NCI-H2171 treated with DMSO at 0.1 percent for 48 hours (cell line): ENCODE measurements at places on chromosomes 1 and 21.
A peak's percentile ranks its signal among the peaks of the same experiment; 100 is the strongest.

DNA sequence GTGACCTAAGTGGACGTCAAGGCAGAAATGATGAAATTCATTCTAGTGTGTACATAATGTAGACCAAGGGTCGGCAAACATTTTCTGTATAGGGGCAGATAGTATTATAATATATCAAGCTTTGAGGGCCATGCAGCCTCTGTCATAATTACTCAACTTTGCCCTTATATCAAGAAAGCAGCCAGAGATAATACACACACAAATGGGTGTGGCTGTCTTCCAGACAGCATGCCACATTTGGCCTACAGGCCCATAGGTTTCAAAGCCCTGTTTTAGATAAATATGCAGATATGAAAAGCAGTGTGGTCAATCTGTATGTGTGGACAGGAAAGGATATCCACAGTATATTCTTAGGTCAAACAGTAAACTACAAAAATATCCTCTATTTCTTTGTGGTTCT lies 320.1 kb upstream of the FMN2 start:
- DNase-seq: no peak

DNA sequence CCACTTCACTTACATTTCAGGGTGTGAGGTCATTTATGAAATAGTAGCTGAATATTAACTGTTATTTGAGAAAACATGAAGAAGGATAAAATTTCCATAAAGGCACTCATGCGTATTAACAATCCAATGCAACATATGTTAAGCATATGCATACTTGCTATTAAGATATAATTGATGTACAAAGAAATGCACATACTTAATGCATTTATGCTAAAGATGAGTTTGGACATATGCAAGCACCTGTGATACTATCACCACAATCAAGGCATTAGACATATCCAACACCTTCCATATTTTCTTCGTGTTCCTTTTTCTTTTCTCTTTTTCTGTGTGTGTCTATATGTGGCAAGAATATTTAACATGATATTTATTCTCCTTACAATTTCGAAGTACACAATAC lies 464.8 kb upstream of the BRINP3 start:
- DNase-seq: peak; percentile 94

DNA sequence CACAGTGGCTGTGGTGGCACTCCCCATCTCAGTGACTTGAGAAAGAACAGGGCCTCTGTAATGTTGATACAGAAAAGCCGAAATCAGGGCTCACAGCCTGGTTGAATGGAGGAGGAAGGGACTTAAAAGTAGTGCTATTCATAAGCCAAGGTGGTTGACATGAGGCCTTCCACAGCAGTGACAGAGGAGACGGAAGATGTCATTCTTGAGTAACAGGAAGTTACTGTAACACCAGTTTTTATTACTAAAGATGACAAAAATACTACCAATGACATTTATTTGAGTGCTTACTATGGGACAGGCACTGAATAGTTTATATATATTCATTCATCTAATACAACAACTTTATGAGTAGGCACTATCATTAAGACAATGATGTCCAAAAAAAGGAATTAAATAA lies 52.8 kb upstream of the GNG12 start:
- DNase-seq: no peak

DNA sequence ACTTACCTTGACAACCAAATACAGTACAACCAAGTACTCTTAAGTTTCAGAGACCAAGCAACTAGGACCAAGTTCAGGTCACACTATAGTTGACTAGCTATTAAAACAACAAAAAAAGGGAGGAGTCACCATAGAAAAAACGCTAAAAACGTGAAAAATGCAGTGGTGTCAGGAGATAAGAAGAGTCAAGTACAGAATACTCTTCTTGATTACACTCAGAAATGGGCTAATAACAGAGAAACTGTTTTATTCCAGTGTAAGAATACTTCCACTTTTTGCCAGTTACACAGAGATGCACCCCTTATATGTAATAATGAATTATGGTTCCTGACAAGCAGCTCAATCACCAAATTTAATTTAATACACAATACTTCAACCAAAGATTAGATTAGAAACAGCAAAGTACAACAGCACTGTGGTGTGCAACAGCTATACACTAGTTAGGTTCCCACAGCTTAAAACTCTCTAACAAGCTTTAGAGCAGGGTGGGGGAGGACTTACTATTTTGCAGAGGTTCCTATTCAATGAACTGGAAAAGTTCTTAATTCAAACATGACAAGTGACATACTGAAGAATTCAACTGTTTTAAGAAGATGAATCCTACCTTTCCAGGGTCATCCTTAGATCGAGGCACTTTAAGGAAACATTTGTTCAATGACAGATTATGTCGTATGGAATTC lies 70.4 kb downstream of the FOXJ3 start:
- DNase-seq: no peak

DNA sequence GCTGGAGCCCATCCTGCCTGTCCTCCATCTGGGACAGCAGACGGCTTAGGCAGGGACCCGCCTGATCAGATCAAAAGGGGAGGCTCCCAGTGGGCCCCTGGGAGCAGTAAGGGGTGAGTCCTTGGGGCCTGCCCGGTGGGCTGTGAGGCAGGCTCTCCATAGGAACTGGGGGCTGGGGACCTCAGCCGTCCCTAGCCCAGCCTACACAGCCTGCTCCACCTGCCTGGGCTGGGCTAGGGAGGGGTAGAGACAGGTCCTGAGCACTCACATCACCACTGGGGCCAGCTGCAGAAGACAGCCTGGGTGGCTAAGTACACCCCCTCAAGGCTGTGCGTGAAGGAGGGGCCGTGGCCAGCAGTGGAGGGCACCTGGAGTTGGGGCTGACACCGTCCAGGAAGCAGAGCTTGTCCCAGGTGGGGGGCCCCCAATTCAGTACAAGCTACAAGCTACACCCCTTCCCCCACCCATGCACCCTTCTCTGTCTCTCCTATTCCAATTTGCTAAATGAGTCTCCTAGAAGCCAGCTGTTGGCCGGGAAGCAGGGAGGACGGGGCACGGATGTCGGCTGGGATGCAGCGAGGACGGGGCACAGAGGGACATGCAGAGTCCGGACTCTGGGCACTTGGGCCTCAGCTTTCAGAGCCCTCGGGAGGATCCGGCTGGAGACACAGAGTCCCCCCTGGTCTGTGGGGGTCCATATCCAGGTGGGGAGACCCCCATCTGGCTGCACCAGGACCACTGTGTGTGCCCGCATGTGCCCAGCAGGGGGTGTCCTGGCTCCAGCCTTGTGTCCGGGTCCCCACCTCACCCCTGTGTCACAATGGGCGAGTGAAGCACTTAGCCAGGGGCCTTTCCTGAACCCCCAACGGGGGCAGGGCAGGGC lies 1.7 kb downstream of the ISG15 start:
- DNase-seq: peak; percentile 65

DNA sequence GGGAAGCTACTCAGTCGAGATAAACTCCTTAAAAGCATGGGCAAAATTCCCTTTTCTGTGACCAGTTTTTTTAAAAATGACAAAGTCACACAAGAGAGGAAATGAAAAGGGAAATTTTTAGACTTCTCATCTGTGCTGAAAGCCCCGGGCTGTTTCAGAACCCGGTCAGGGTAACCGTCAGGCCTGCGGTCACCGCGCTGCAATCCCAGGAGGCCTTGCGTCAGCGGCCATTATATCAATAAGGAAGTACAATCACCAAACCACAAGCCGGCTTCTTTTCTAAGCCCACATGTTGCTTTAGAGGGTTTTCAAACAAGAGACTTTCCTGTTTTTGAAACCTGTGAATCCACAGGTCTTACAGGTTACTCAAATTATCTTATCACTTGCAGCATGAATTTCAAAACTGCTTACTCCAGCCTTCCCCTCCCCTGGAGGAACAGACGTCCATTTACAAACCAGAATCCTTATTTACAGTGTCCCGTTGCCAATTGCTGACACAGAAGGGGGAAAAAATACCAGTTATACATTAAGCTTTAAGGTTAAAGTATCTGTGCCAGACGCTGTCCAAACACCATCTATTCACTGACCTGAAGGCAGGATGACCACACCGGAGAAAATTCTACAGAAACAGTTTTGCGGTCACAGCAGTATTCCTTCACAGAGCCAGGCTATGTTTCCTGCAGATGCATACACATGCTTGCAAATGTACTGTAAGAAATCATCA lies 165.3 kb downstream of the TOMM20 start:
- DNase-seq: no peak

DNA sequence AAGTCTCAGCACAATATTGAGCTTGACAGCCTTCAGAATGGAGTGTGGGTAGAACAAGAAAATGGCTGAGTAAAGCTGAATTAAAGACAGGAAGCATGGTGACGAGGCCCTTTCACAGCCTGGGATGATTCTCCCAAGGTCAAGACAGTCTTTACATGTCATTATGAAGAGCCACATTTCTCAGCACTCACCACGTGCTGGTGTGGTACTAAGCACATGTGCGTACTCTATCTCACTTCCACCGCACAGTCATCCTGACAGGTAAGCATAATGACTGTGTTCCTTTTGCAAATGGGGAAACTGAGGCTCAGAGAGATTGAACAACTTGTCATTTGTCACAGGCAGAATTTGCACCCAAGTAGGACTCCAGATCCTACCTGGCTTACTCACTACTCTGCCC lies 92.8 kb upstream of the COA6 start:
- DNase-seq: no peak

GRCh38 chr1:31727195-31727594 lies 23.4 kb upstream of the COL16A1 start:
- DNase-seq: no peak

DNA sequence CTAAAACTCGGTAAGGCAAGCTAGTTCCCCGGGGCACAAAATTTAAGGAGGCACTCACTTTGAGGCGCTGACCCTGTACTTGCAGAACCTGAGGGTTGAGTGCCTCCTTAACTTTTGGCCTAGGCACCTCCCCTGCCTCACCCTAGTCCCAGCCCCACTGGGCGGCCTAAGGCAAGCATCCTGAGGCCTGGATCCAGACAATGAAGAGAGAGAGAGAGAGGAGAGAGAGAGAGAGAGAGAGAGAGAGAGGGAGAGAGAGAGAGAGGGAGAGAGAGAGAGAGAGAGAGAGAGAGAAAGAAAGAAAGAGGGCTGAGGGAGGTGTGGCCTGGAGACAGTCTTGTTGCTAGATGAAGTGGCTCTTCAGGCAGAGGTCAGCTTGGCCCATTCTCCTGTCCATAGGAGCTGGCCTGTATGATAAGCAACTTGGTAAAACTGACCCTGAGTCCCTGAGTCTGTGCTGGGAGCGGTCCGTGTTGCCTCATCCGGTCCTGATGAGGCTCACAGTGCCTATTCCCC lies 7.4 kb upstream of the LRRN2 start:
- no peak for DNase-seq

- DNase-seq: no peak
Observed at GRCh38 chr1:23521588-23521987, 9.4 kb downstream of the E2F2 start.

DNA sequence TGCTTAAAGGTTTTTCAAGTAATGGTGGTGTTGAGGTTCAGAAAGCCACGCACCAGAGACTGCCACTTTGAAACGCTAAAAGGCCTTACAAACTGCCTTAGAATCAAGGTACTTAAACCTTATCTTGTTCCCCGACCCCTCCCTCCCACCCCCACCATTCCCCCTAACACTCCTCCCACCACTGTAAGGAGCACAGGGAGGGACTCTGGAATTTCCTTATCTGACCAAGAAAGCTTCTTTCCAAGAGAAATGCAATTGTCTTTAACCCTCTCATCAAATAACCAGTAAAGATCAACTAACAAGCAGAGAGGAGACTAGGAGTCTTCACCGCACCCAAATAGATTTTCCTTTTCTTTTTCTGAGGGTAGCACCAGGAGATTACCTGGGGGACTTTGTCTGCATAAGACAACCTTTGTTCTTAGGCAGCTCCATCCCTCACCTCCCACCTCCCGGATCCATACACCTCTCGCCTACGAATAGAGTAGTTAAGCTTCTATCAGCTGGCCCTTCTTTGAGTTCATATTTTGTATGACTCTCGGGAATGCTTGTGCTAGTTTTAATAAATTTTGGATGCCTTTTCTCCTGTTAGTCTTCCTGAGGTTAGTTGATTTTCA lies 137.7 kb upstream of the ADGRL2 start:
- no peak for DNase-seq

DNA sequence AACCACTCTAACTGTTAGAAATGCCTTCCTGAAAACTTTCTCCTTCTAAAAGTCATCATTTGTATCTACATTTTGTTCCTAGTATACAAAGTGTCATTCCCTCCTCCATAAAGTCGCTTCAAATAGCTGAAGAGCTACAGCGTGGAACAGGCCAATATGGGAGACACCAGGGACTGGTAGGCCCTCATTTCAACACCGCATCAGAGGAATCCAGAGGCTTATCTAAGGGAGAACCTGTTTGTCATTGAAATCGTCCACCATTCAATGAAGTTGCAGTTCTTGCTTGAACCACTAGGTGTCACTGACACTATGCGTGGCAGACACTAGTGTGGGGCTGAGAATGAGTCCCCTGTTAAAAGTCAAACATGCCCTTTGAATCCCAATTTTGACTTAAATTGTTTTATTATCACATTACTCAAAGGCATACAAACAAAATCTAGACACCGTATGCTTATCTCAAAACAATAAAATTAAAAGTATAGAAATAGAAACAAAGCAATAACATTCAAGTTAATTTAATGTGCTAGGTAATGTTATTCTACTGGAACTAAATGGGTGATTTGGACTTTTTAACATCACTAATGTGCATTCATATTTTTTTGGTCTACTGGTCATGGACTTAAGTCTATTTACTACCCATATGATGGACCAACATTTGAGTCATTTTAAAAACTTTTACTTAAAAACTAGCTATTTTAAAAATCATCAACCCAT lies 182.3 kb downstream of the FCRL5 start:
- no peak for DNase-seq

DNA sequence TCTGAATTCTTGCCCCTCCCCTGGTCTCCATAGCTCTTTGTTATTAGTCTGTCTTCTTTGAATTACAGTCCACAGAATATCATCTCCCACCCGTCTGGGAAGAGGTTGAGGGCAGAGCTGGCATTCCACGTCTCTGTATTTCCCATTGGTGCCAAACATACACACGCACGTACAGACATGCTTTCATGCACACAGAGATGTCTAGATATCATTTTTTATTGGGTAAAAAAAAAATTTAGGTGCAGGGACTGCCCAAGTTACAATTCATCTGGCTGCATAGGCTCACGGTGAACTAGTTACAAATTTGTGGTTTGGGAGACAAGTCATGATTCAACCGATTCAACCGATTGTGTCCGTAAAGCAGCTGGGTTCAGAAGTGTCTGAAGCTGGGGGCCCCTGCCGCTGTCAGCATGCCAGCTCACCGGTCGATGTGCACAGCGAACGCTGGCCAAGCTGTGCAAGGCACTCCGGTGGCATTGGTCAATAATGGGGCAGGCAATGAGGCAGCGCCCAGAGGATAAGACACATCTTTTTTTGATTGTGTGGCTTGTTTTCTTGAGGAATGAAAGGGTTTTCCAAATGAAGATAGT lies 73.7 kb downstream of the KCNN3 start:
- DNase-seq: no peak
